Activated CD8-positive, alpha-beta memory T cell treated with anti-CD3 and anti-CD28 coated beads for 4 hours (primary cell): ENCODE measurements at places on chromosomes 16 and 17.

GRCh38 chr16:58367252-58367651 lies 25.0 kb upstream of the GINS3 start:
- no peak for DNase-seq

GRCh38 chr16:62738666-62739460 lies 702.6 kb upstream of the CDH8 start:
- DNase-seq: no peak

GRCh38 chr16:84916178-84916577 lies 95.2 kb downstream of the ZDHHC7 start:
- DNase-seq: no peak

GRCh38 chr17:13027246-13027645 lies 9.4 kb upstream of the ELAC2 start:
- DNase-seq: no peak

DNA sequence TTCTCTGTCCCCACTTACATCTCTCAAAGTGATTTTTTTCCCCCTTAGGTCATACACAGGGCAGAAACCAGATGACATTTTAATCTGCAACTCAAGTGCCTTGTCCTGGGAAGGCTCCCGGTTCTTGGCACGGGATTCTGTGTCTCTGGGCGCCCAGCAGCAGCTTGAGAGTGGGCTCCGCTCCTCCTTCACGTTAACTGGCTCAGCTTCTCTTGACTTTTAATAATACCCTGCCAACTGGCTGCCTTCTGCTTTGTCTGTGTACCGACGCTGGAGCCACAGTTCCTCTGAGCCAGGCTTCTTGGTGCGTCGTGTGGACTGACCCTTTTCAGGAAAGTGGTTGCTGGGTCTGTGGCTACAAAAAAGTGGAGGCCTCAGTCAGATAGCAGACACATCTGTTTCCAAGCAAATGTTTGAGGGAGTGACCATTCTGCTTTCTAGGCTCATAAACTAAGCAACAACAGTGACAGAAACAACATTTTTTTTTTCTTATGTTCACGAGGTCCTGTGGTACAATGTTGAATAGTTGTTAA lies 64.9 kb downstream of the IRF8 start:
- no peak for DNase-seq

DNA sequence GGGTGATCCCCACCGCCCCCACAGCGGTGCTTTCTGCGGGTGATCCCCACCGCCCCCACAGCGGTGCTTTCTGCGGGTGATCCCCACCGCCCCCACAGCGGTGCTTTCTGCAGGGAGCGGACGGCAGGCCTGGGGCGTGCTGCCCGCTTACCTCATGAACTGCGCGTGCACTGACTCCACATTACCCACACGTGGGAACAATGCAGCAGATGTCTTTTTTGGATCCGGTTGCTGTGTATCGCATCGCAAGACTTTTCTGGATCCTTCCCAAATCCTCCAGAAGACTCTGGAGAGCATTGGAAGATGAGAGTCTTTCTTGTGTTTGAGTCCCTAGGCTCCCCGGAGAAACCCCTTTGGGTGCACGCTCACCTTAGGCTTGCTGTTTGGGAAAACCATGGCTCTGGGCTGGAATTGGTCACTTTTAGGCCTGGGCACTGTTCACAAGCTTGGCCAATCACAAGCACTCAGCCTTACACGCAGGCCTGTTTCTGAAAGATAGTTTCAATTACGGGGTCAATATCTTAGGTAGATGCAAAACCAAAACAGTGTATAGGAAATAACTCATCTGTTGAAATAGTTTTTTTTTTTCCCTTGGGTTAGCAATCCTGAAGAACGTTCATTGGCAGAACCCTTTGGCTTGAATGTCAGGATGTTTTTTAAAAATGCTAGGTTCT lies 201.8 kb downstream of the RPTOR start:
- no peak for DNase-seq

DNA sequence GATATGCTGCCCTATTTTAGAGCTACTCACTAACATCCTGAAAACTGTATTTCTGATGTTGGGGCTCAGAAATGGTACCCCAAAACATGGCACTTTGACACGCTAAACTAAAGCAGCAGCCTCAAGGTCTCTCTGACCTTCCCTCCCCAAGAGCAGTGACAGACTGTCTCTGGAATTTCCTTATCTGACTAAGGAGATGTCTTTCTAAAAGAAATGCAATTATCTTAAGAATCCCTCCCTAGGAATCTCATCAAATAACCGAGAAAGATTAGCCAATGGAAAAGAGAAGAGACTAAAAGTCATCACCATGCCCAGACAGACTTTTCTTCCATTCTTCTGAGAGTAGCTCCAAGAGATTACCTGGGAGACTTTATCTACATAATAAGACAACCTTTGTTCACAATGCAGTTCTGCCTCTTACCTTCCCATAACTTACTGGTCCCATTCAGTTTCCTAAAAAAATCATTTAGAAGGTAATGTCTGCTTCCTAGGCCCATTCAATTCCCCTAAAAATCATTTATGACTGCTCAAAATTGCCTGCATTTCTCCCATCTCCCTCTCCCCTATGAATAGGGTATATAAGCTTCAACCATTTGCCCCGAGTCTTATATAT lies 123.9 kb downstream of the CPPED1 start:
- no peak for DNase-seq

DNA sequence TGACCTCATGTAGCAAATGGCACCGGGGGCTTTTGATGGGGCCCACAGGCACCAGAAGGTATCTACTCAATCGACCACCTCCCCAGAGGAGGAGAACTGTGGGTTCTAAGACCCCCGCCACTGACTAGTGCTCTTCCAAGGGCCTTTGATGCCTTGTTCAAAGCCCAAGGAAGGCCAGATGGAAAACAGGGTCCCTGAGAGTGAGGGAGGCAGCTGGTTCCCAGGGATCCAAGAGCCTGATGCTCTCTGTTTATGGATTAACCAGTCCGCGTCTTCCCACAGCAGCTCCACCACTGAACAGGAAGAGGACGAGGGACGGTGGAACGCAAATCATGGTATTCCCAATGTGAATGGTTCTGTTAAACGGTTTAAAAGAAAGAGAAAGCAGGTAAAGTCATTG lies 7.6 kb downstream of the PHB1 start:
- no peak for DNase-seq

DNA sequence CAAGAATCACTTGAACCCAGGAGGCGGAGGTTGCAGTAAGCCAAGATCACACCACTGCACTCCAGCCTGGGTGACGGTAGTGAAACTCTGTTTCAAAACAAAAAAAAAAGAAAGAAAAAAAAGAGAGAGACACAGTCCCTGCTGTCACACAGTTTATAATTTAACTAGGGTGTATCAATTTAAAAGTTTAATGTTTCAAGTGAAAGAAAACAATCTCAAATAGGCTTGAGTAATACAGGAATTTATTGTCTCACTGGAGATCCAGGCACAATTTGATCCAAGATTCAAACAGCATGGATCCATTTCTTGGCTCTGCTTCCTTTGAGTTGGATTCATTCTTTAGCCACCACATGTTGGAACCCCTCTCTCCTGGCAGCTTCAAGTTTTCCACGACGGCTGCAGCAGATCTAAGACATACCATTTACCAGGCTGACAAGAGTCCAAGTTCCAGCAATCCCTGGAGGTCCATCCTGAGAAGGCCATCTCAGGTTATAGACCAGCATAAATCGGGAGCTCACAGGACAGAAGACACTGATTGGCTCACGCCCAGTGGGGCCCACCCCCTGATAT lies 97.5 kb downstream of the YPEL2 start:
- no peak for DNase-seq

- DNase-seq: no peak
Measured at GRCh38 chr16:66658143-66658859, 38.2 kb downstream of the CMTM4 start.

DNA sequence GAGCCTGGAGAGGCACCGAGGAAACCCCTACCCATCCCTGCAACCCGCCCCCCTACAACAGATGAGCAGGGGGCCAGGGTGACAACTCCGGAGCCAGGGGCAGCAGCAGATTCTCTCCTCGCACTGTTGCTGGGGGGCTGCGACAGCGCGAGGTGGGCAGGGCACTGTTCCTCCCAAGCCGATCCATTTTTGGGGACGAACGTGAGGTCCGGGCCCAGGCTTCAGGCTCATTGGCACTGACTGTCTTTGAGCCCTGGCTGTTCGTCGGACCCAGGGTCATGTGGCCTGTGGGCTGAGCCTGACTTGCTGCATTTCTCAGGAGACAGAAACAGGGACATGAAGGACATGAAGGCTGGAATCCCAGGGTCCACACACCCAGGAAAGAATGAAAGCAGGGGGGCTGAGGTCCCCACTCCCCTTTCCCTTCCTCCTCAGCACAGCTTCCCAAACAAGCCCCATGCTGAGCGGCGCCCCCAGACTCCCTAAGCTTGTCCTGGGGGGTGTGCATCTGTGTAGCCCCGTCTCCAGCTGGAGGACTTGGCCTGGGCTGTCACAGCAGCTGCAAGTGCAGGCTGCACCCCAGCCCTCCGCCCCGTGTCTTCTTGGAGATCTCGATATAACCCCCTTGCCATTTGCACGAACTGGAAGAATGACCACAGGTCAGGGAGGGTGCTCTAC lies 18.7 kb downstream of the CEP295NL start:
- DNase-seq: no peak

- DNase-seq: no peak
Measured at GRCh38 chr17:10557422-10557821, 8.0 kb upstream of the MYH2 start.

DNA sequence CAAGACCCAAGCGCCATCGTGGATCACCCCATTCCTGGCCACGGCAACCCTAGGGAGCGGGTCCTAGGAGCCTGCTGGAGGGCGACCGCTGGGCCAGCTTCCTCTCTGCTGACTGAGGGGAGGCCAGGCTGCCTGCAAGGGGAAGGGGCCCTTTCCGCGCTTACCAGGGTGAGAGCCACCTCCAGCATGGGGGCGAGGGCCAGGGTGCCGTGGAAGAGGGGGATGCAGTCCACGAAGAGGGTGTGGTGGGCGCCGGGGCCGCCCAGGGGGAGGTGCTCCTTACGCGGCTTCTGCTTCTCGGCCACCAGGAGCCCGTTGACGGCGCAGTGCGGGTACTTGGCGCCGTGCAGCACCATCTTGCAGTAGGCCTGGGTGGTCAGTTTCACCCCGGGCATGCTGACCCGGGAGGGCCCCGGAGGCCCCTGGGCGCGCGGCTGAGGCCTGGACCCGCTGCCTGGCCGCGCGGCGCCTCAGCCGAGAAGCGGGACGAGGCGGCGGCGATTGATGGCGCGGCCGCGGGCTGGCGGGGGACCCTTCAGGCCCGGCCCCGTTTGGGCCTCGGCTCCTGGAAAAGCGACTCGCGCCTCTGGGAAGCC lies 345 bp downstream of the EMC8 start:
- no peak for DNase-seq

DNA sequence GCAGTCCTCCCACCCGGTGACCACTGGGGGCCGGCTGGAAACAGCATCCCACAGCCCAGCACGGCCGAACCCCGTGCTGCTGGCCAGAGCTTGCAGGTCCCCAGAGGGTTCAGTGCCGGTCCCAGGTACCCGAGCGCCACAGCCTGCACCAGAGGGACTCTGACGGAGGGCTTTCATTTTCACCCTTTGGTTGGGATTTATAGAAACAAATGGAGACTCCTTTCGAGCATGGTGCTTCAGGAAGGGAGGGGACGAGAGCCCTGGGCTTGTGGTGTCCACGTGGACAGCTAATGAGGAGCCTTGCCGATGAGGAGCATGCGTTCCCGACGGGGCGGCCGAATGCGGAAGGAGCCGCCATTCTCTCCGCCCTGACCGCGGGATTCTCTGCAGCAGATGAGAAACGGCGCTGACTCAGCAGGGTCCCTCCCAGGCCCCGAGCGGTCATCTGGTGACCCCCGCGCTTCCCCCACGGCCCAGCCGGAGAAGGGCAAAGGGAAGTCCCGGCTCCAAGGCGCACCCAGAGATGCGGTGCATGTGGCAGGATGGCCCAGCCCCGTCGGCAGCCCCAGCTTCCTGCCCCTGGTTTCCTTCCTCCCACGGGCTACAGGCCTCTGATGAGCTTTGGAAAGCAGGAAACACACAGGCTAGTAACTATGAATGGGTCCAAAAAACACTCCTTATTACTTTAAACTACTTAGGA lies 9.8 kb downstream of the SLC38A10 start:
- peak; percentile 25 for DNase-seq

GRCh38 chr16:566475-567372 lies at the start of gene NHLRC4:
Gene NHLRC4, plus strand, starts transcription at chr16:567005. Its CDS starts 1,043 bp downstream, at chr16:568048.
- DNase-seq: no peak

- DNase-seq: no peak
Measured at GRCh38 chr16:4264546-4264945, 8.3 kb downstream of the TFAP4 start.

DNA sequence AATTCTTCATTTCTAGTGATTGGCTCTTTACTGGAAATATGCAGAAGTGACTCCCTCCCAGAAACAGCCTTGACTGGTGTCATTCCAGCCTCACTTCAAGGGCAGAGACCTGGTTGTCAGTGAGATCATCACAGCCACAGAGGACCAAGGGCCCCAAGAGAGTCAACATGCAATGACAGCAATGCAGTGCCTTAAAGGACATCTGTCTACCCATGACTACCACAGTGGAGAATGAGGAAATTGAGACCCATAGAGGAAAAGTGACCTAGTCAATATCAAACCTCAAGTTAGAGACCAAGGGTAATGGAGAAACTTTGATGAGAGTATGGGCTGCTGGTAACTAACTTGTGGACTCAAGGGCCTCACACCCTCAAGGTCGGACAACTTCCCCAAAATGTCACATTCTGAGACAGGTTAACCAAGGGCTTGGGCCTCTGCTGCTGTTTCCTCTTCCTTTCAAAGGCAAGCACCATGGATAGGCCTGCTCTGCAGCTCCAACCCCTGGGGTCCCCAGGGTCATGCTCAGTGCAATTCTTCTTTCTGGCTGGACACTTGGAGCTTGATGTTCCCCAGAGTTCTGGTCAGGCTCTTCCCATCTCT lies 11.3 kb downstream of the NOG start:
- DNase-seq: no peak

GRCh38 chr16:24976971-24977677 lies 38.0 kb downstream of the ARHGAP17 start:
- DNase-seq: no peak

DNA sequence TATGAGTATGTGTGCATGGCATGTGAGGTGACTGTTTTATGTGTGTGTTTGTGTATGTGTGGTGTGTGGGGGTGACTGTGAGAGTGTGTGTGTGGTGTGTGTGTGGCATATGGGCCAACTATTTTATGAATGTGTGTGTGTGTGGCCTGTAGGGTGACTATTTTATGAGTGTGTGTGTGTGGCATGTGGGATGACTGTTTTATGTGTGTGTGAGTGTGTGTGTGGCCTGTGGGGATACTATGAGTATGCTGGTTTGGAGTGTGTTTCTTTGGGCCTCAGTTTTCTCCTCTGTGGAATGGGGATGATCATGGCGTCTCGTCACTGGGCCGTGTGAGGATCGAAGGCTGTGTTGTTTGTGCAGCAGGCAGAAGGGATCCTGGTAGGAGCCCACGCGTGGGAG lies 152.1 kb upstream of the PLCG2 start:
- no peak for DNase-seq
